ENCODE measurements at places on chromosomes 5 and 9.

- no peak for DNase-seq
These were observed 177.1 kb downstream of the CPLANE1 start for GRCh38 chr5:37071901-37072581.

- no peak for DNase-seq
These were observed 111.3 kb upstream of the FST start for GRCh38 chr5:53368966-53369605.

DNA sequence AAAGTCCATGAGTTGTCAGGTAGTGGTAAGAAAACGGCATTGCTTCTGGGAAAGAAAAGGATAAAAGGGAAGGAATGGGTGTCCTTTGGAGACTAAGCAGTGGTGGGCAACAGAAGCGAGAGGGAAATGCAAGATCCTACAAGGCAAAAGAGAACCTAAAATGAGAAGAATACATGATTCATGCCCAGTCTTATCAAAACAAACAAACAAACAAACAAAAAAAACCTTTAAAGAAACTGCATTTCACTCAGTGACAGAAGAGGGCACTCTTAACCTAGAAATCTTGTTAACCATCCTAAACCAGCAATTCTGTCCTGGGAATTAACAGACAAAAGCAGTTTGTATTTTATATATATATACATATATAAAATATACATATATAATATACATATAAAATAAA lies 88.5 kb downstream of the SUSD1 start:
- DNase-seq: no peak

- DNase-seq: no peak
These were observed 118.4 kb downstream of the MARCHF11 start for GRCh38 chr5:16061163-16061562.

GRCh38 chr5:147989239-147989638 lies 74.5 kb upstream of the SPINK5 start:
- DNase-seq: no peak

GRCh38 chr5:149038336-149039080 lies 24.4 kb downstream of the SH3TC2 start:
- DNase-seq: no peak

DNA sequence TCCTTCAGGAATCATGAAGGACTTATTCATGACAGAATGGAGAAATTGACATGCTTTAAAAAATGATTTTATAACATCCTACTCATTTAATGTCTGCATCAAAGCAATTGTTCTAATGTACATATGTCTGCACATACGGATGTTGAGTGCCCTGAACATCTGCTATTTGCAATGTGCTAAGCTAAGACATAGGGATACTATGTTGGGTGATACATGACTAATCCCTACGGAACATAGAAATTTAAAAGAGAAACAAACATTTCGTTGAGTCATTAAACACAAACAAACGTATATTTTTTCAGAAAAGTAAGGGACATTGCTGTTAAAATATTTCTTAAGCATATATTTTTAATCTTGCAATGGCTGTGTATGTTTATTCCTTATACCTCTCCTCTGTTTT lies 686.5 kb upstream of the ADAMTS16 start:
- no peak for DNase-seq

DNA sequence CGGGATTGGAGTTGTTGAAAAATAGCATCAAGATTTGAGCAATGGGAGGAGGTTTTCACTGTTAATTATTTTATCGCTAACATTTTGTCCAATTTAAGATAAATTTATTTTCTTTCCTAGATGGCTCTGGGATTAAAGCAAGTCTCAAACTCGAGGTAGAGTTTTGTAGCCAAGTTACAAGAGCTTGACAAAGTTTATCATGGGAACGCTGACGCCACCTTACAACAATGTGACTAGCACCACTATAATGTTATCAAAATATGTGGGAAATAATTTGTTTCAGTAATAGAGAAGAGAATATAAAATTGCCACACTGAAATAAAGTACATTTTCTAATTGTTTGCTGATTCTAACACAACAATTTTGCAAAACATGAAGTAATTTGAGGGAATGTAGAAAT lies 19.8 kb upstream of the TARS1 start:
- DNase-seq: no peak

- DNase-seq: no peak
These were observed 29.4 kb downstream of the ZCCHC7 start for GRCh38 chr9:37149666-37150308.

DNA sequence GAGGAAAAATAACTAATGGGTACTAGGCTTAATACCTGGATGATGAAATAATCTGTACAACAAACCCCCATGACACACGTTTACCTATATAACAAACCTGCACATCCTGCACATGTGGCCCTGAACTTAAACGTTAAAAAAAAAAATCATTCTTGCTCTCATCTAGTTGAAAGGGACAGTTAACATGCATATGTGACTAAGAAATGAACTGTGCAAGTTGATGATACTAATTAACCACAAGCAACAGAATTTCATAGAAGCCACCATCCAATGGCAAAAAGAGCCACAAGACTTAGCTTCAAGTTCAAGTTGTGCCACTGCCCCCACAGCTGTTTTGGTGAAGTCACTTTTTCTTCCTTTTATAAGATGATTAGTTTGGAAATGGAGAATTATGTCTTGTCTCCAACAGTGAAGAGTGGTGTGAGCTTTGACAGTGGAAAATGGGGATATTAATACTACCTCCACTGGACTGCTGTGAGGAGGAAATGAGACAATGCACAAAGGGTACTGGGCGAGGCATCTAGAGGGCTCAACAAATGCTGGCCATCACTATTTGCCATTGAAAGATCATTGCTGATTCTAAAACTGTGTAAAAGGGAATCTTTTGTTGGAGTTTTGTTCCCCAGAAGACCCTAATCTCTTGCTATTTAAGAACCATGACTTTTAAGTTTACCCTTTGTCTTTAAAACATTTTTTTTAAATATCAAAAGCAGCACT lies 202.1 kb downstream of the EBF1 start:
- no peak for DNase-seq

GRCh38 chr5:135971701-135972100 lies 16.9 kb upstream of the LECT2 start:
- DNase-seq: no peak

DNA sequence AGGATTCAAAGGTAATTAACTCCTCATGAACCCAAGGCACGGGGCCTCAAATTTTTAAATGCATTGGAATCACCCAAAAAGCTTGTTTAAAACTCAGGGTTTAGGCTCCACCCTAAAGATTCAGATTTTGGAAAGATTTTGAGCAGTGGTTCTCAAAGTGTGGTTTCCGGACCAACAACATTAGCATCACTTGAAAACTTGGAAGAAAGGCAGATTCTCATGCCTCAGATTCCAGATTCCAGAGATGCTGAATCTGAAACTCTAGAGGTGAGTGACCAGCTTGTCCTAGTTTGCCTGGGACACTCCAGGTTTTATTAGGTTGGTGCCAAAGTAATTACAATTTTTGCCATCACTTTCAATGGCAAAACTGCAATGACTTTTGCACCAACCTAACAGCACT lies 24.7 kb upstream of the TNIP1 start:
- DNase-seq: no peak

GRCh38 chr5:180832638-180833068 lies 28.4 kb downstream of the ZFP62 start:
- DNase-seq: no peak

DNA sequence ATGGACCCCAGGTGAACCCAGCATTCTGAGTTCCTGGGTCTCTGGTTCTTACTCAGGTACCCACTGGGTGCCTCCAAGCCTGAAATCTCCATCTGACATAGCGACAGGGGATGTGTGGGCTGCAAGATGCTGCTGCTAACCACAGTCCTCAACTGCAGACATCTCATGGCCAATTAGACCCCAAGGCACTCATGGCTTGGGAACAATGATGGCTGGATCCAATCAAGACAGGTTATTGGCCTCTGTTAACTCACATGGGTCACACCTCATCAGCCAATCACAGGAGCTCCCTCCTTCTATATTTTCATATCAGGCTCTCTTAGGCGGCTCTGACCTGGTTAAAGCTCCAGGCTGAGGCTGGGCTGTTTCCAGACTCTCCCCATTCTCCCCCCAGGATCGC lies 57.0 kb downstream of the CXXC5 start:
- DNase-seq: no peak

DNA sequence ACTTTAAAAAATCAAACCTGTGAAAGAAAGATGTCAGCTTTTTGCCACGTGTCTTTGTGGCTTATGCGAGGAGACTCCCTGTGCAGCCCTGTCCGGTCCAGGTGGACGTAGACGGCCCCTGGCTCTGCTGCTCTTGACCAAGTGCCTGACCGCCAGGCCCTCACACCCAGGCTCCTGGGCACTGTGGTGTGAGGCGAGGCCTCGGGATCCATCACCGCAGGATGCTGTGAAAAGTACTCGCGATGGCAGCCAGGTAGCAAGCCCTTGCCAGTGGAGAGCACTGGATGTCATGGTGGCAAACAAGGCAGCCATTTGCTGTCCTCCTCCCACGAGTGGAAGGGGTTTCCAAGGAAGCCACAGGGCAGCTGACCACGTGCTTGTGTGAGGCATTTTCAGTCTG lies 245.1 kb downstream of the CACNA1B start:
- no peak for DNase-seq

DNA sequence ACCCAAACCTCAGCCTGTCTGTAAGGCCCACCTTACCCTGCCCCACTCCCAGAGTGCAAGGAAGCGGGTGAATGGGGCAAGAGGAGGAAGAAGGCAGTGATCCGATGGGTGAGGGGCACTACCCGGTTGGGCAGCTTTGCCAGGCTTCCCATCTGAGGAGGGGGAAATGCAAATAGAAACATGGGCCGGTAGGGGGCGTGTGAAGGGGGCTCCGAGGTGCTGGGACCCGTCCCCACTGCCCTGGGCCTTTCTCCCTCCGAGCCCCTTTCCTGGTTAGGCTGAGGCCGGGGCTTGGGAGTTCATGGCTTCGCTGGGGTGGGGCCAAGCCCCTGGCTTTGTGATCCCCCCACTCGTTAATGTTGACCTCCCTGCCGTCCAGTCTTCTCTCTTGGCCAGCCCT lies 23.6 kb upstream of the MYORG start:
- no peak for DNase-seq

GRCh38 chr5:73325546-73325945 lies 123.0 kb downstream of the FOXD1 start:
- no peak for DNase-seq

GRCh38 chr9:84436386-84437109 lies 96.0 kb upstream of the SLC28A3 start:
- no peak for DNase-seq

DNA sequence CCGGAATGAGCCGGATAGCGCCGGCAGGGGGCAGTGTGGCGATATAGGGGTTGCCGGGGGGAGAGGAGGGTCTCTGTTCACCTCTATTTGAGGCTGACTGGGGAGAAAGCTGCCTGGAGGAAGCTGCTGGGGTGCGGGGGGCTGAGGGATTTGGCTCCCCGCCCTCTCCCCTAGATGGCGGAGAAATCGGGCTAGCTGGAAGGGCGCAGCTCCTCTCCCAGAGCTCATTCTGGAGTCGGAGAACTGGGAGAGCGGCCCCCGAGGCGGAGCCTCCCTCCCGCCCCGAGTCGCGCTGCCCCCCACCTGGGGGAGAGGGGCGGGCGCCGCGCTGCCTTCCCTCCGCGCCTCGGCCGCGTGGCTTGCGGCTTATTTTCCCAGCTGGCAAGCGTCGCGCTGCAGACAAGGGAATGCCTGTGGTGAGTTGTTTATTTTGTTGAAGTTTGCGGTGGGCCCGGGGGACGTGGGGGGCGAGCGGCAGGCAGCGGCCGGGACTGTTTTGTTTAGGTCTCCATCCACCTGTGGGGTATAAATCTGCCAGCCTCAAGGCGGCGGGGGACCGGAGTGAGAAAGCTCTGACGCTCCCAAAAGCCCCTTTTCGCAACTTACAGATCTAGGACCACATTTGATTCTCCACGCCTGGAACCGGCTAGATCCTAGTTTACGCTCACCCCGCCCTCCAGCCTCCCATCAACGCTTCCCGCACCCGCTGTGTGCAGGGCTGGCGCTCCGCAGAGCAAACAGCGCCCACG lies 4.1 kb upstream of the RGMB start:
- DNase-seq: no peak

- no peak for DNase-seq
These were observed 45.9 kb downstream of the TEK start for GRCh38 chr9:27154908-27155307.

GRCh38 chr9:19456996-19457692 lies 48.3 kb downstream of the ACER2 start:
- peak; percentile 55 for DNase-seq

GRCh38 chr5:109935833-109936490 lies 246.2 kb downstream of the MAN2A1 start:
- no peak for DNase-seq

DNA sequence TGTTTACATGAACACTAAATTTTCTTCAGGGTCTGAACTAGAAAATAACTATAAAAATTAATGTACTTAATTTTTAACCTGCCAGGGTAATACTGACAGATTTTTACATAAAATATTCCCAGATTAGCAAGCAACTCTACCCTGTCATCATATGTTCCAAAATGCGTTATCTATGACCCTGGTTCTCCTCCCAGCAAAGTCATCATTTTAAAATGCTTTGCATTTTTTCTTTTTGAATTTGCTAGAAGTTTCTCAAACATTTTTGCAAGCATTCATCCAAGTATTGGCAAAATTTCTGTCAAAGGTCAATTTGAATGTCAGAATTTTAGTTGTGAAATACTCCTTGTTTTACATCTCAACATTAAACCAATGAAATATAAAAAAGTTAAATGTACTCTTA lies 144.5 kb upstream of the FTMT start:
- no peak for DNase-seq

- no peak for DNase-seq
These were observed 309.7 kb downstream of the NSG2 start for GRCh38 chr5:174355208-174355612.

DNA sequence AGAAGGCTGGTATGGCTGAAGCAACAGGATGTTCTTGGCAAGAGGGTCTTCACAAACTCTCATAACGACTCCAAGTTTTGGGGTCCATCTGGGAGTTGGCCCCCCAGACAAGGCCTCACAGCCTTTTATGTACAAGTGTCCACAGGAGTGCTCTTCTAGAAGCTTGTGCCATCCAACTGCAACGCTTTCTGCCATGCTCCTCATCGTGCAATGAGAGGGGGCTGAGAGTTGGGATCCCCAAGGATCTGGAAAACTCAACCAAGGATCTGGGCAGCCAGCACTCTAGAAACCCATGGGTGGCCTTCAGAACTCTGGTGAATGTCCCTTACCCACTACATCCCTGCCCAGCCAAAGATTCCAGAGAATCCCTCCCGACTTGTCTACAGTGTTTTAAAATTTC lies 8.5 kb upstream of the AMBP start:
- DNase-seq: no peak

GRCh38 chr5:10586555-10586954 lies 22.7 kb downstream of the ANKRD33B start:
- DNase-seq: no peak

DNA sequence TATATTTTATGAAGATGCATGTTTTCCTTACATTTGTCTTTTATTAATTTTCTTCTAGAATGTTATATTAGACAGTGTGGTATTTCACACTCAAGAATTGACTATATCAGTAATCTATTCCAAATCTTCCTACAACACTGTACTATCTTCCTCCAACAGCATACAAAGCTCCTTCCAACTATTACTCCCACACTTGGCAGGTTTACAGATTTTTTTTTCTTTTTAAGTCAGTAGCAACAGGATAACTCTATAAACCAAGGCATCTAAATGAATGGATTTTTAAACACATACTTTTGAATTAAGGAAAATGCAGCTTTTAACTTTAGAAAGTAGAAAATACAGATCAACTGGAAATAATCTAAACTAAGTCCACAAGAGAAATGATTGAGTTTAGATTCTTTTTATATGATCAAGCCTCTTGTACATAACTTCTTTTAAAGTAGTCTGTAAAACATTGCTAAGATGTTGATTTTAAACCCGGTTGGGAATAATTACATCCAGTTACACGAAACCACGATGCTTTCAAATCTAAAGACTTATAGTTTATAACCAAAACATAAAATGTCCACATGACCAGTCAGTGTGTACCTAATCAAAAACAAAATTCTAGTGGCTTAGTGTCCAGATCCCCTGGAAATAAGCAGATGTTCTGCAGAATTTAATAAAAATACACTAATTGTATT lies 281.6 kb downstream of the ADAMTS6 start:
- no peak for DNase-seq
